ENCODE measurements at places on chromosomes 11 and 22.

DNA sequence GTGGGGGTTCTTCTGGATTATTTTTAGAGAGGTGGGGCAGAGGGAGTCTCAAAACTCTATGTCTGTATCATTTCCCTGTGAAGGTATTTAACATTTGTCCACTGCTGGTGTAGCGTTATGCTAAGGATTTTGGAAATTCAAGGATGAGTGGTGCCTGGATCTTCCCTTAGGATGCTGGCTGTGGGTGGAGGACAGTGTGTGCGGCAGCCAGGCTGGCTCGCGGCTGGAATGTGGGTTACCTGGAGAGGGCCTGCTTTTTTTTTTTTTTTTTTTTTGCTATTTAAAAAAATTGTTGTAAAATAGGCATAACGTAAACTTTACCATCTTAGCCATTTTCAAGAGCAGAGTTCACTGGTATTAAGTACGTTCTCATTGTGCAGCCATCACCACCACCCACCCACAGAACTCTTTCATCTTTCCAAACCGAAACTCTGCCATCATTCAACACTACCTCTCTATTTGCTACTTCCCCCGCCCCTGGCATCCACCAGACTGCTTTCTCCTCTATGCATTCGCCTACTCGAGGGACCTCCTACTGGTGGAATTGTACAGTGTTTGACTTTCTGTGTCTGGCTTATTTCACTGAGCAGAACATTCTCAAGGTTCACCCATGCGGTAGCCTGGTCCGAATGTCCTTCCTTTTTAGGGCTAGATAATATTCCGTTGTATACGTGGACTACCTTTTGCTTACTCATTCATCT lies 67.1 kb downstream of the PARVB start:
- DNase-seq: peak; percentile 29

DNA sequence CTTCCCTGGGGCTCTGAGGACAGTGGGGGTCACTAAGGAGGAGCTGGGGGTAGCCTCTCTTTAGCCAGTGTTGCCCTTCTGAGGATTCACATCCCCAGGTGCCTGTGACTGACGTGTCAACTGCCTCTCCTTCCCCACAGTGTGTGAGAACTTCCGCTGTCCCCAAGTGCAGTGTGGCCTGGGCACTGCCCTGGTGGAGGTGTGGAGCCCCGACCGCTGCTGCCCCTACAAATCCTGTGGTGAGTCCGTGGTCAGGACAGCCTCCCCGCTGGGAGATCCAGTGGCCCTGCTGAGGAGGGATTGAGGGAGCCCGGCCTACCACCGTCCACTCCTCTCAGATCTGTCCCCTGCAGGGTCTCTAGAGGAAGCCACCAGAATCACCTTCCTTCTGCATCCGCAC lies 81.1 kb upstream of the MYOD1 start:
- DNase-seq: no peak

- DNase-seq: no peak
Measured at GRCh38 chr22:34579519-34579918, 486.4 kb upstream of the ISX start.

GRCh38 chr22:32546496-32546895 lies 71.9 kb downstream of the FBXO7 start:
- no peak for DNase-seq

DNA sequence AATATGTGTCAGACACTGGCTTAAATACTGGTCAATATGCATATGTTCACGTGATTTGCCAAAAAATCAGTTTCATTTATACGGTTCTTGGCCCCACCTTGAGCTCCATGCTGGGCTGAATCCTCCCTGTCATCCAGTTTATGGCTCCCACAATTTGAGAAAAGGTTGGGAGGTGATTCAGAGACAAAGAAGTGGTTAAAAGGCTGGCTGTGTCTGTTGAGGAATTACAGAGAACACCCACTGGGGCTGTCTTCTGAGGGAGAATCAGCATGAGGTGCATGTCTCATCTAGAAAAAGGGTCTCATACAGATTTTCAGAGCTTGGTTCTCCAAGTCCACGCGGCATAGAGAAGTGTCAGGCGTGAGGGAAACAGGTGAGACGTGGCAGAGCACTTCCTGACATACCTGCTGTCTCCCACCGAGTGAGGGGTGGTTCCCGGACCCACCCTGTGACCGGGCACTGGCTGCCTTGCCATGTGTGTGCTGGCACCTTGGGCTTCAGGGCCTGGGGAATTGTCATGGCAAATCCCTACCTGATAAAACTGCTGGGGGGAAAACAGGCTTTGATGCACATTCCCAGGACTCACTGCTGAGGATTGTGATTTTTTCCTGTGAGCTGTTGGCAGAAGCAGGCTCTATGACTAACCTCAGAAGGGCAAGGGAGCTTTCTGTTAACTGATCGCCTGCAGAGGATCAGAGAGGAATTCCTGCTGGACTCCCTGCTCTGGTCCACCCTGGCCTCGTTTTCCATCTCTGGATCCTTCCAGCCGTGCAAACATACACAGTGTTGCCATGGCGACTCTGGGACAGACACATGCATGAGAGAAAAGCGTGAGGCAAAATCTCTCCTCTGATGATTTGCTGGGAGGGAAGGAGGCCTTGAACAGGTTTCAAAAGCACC lies 223.6 kb downstream of the ADAMTS15 start:
- DNase-seq: no peak

DNA sequence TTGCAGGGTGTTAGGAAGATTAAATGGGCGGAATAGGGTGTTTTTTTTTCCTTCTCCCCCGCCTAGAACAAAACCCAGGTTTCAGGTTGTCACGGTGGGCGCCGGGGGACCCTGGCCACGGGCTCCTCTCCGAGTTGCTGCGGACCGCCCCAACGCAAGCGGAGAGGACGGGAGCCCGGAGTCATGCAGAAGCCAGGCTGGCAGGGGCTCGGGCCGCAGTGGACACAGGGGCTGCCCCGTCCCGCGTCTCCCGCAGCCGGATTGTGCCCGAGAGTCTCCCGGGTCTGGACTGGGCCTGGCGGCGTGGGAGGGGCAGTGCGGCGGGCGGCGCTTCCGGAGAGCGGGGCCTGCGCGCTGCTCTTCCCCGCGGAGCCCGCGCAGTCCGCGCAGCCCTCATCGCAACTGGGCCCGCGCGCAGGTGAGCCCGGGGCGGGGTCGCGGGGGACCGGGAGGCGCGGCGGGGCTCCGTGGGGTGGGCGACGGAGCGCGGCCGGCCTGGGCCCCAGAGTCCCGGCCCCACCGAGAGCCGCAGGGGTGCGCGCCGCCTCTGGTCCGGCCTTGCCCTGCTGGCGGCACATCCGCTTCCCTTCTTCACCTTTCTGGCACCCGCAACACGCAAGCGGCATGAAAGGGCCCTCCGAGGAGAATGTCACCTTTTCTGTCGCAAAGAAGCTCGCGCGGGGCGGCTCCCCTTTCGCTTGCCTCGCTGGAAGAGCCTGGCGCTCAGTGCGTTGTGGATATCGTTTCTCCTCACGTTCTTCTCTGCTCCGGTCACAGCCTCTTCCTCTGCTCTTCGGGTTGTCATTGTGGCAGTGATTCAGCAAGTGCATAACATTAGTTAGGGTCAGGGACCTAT lies at the start of gene TIRAP:
Gene TIRAP, plus strand, starts transcription at position 358 of the 856 bp plus-strand sequence. CDS start 7,802 bp downstream, outside the sequence.
- peak; percentile 66 for DNase-seq

- DNase-seq: no peak
Measured at GRCh38 chr11:68827733-68828132, 14.0 kb downstream of the CPT1A start.

GRCh38 chr11:86671531-86672006 lies 847 bp downstream of the ME3 start:
- DNase-seq: no peak

- no peak for DNase-seq
Measured at GRCh38 chr22:36204001-36204631, 2.5 kb upstream of the APOL4 start.

- peak; percentile 43 for DNase-seq
Measured at GRCh38 chr11:11931461-11932055, 76.9 kb downstream of the DKK3 start.

DNA sequence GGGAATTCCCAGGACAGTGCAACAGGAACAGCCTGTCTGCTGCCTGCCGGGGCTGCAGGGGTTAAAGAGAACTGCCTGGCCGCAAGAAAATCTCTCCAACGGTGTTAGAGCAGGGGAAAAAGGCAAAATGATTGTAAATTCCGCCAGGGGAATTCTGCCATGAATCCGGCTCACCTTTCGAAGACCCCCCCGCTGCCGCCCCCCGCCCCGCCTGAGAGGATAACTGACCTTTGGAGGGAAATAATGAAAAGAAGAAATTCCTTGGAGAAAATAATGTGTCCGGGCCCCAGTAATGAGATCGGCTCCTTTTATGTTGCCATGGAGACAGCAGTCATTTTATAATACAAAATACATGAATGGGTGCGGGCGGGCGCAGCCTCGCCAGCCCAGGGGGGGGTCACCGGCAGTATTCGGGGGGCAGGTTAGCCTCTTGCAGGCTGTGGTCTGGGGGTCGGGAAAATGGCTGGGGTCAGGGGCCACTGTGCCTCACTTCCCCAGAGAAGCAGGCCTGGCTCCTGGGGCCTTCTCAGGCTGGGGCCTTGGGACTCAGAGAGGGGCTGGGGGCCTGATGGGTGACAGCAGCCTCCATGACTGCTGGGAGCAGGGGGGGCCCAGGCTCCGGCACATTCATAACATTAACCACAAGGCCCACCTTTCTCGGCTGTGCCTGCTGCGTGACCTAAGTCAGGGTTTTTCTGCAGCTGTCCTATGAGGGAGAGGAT lies 228.1 kb downstream of the MN1 start:
- no peak for DNase-seq

DNA sequence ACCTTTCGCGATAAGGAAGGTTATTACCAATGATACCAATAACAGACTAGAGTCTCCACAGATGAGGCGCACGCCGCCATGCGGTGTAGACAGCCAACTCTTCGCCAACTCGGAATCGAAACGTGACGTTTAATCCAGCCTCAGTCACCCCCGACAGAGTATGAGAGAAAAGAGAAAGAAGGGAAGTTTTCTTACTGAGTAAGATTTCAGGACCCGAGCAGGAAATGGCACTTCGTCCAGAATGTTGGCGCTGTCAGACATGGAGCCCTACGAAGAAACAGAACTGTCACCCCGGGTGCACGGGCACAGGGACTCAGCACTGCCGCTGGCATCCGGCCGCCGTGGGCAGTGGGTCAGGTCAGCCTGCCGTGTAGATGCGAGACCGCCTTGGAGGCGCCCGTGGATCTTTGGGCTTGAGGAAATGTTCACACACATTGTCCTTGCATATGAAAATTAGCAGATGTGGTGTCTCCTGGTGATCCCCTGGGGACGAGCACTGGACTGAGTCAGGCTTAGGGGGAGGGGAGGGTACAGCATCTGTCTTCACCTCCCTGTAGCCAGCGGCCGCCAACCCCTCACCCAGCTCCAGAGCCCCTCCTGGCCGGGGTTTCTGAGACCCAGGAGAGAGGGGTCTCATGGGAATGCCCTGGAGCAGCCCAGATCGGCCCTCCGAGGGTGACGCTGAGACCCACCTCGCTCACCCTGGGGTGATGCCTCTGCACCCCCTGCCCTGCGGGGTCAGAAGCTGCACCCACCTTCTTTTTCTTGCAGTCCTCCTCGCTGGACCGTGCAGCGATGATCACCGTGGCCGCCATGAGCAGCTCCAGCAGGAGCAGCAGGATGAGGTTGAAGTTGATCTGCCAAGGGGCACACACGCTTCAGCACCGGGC lies 8.3 kb downstream of the MLC1 start:
- DNase-seq: no peak

DNA sequence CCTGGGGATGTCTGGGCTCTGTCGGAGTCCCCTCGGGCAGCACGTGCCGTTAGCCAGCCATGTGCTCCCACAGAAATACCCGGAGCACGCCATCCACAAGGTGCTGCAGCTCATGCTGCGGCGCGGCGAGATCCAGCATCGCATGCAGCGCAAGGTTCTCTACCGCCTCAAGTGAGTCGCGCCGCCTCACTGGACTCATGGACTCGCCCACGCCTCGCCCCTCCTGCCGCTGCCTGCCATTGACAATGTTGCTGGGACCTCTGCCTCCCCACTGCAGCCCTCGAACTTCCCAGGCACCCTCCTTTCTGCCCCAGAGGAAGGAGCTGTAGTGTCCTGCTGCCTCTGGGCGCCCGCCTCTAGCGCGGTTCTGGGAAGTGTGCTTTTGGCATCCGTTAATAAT lies 24.1 kb downstream of the MCM5 start:
- DNase-seq: no peak

DNA sequence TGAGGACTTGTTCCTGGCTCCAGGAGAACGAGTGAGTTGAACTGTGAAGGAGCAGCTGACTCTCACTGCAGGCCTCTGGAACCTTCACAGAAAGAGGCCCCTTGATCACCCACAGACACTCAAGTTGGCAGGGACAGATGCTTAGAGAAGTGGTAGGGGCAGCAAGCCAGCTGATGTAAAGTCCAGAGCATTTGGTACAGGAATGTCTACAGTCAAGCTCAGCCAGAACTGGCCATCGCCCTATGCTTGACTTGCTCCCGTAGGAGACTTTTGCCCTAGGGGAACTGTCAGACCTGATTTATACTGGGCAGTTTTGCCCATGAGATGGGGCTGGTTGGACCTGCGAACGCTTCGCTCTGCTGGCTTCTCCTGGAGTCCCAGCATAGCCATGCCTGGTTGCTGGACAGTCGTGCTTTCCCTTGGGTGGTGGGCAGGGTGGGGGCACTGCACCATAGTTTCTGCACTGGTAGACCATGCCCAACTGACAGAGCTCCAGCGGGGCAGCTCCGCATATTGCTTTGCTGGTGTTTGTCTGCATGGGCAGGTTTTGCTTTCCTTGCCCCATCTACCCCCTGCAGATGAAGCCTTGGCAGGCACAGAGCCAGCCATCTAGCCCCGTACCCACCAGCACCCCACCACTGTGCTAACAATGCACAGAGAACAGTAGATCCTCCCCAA lies 977.7 kb downstream of the JRKL start:
- DNase-seq: no peak

GRCh38 chr11:35927104-35927503 lies 16.8 kb upstream of the LDLRAD3 start:
- no peak for DNase-seq

DNA sequence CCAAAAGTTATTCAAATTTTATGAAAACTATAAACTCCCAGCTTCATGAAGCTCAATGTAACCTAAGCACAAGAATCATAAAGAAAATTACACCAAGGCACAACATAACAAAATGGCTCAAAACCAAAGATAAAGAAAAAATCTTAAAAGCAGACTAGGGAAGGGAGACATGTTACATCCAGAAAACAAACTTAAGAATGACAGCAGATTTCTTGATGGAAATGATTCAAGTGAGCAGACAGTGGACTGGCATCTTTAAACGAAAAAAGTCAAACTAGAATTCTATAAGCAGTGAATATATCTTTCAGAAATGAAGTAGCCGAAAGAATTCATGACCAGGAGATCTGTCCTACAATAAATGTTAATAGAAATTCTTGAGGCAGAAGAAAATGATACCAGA lies 75.6 kb downstream of the SHANK2 start:
- no peak for DNase-seq

- no peak for DNase-seq
Measured at GRCh38 chr11:18324381-18324780, 2.0 kb downstream of the GTF2H1 start.

- DNase-seq: no peak
Measured at GRCh38 chr22:43846966-43847365, 15.3 kb downstream of the SULT4A1 start.

GRCh38 chr22:20903093-20903492 lies 14.1 kb upstream of the CRKL start:
- DNase-seq: no peak

All from CD4-positive, alpha-beta T cell treated with Interleukin-21 for 1 hour (primary cell).